ENCODE measurements at places on chromosomes 11 and 22. TPM values are rescaled to one million over a fixed set of nuclear protein-coding genes. Genes with fewer than 3 reads are reported as not detected.

The MRPL16 gene
- 96.2 TPM for total RNA-seq

The NXPE1 gene
- not detected for total RNA-seq

The LMO2 gene
- 0.13 TPM for total RNA-seq

The LUZP2 gene
- not detected for total RNA-seq

The SCARF2 gene
- total RNA-seq, result 0.21 TPM

Measured in activated CD8-positive, alpha-beta memory T cell treated with anti-CD3 and anti-CD28 coated beads for 36 hours (primary cell).